ENCODE measurements at places on chromosomes 2 and 18.

GRCh38 chr2:144515696-144516410 lies 4.1 kb downstream of the ZEB2 start:
- DNase-seq = no peak

- DNase-seq = no peak
These were observed 51.2 kb downstream of the ANO7 start for GRCh38 chr2:241239552-241240202.

DNA sequence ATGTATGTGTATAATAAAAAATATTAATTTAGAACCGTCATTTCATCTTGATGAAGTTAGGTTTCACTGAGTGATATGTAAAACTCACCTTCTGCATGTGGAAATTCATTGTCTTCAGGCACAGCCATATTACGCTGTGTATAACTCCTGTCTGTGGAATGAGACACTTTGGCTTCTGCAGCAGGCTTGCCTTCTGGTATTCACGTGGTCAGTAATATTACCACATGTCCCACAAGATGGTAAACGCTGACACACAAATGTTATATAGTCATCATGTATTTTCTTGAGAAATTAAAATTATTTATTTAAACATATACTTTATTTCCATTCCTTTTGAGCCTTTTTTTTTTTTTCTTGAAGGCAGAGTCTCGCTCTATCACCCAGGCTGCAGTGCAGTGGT lies 25.1 kb upstream of the AAK1 start:
- DNase-seq = no peak

DNA sequence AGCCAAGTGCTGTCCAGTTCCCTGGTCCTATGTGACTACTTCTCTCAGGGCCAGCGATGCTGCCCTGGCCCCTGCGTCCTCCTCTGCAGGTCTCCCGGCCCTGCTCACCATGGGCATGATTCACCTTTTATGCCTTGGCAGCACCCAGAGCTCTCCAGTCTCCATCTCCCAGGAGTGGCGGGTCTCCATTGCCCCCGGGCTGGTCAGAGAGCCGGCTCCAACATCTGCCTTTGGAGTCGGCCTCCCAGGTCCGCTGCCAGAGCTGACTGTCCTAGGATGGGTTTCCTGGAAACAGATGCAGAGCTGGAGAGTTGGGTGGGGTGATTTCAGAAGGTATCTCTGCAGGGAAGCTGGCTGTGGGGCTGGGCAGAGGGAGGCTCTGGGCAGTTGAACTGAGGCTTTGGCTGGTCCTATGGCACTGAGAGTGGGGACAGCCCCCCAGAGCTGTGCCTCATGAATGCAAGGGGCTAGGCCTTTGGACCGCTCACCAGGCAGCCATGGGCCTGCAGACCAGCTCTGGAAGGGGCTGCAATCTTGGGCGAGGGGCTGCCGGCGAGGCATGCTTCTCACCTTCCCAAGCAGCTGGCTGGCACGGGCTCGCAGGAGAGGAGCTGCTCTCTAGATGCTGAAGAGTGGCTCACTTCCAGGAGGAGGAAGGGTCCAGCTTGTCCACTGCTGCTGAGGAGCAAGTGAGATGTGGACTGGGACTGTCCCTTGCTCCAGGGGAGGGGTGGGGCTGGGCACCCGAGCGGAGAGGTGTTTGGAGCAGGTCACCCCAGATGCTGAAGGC lies 59.8 kb upstream of the HS6ST1 start:
- no peak for DNase-seq

GRCh38 chr18:62396967-62397366 lies 71.9 kb downstream of the TNFRSF11A start:
- DNase-seq = no peak

GRCh38 chr2:198287706-198288105 lies 483.3 kb downstream of the PLCL1 start:
- no peak for DNase-seq

- DNase-seq = no peak
These were observed 71.0 kb downstream of the COX7A2L start for GRCh38 chr2:42290005-42290404.

- DNase-seq = no peak
These were observed 98.3 kb upstream of the HDAC4 start for GRCh38 chr2:239498981-239499634.

GRCh38 chr2:208294482-208295024 lies 28.5 kb downstream of the PIKFYVE start:
- no peak for DNase-seq

GRCh38 chr2:9565436-9566153 lies 10.0 kb upstream of the ADAM17 start:
- no peak for DNase-seq

DNA sequence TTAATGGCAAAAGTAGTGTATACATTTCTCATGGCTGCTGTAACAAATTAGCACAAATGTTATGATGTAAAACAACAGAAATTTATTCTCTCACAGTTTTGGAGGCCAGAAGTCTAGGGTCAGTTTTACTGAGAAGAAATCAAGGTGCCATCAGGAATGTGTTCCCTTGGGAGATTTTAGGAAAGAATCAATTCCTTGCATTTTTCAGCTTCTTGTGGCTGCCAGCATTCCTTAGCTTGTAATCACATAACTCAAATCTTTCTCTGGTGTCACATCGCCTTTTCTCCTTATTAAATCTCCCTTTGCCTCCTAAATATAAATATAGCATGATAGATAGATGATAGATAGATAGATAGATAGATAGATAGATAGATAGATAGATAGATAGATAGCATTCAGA lies 307.0 kb upstream of the REG3G start:
- no peak for DNase-seq

DNA sequence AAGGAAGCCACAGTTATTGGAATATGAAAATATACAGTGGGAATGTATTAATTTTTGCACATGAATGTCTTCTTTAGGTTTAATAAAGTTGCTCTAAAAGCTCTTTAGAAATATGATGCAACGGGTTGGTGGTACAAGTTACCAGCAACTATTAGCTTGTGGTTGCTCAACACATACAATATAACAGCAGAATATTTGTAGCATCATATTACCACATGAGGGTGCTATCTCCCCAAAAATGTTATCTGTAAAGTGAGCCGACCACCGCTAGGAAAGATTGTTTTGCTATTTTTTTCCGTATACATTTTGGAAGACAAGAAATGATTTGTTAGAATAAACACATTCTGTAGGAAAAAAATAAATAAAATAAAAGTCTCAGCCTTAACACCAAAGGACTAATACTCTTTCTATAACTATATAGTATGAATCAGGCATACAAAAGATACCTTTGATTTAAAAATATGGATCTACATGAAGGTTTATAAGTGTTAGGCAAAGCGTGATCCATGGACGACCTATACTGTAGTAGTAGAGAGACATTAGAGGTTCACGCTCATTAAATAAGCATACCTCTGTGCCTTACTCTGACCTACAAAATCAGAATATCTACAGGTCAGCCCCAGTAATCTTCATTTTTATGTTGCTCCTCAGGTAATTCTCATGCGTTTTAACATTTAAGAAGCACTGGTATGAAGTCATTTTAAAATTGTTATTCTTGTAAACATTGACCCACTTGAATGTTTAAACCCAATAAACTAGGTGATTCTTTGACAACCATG lies 1110.6 kb upstream of the ACVR2A start:
- DNase-seq = no peak

DNA sequence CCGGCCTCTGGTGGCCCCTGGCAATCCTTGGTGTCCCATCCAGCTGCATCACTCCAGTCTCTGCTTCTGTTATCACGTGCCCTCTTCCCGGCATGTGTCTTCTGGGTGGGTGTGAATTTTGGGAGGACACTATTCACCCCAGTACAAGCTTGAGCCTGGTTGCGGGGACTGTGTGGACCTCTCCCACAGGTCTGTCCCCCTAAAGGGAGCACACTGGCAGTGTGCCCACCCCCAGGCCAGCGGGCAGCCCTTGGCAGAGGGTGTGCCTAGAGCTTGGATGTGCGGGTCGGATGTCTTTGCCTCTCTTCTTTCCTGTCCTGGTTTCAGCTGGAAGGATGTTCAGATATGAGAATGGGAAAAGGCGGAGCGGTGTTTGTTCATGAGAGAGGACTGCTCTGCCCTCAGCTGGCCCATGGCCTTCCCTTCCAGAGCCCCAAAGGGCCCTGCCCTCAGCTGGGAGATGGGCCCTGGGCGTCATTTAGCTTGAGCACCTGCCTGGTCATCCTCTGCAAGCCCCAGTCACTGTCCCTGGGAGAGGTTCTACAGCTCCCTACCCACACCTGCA lies 73.2 kb downstream of the AGAP1 start:
- DNase-seq = no peak

- no peak for DNase-seq
These were observed 360.9 kb downstream of the ERBB4 start for GRCh38 chr2:212177724-212178123.

DNA sequence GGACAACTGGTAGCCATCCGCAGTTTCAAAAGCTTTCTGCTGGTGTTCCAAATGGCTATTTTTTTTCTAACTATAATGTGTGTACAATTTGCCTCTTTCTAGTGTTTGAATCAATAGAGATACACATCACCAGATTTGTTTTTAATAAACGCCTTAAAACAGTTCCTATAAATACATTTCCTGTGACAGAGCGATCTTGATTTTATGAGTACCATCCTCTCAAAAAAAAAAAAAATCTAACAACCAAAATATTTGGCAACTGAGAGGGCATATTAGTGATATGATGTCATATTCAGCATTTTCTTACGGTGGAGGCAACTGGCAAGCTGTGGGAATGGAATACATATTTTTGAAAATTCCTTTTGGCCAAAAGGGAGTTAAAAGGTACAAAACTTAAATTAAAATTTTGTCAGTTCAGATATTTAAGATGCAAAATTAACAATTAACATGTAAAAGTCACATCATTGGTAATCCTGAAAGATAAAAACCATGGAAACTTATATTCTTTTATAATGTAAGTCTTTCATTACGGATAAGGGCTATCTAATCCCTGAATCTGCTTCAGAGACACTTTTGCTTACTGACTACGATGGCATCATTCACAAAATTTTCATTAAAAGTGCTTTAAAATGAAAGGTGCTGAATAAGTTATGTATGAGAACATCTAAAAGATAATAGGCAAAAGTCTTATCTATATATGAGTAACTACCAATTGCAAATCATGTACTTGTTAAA lies 268.4 kb downstream of the TCF4 start:
- no peak for DNase-seq

DNA sequence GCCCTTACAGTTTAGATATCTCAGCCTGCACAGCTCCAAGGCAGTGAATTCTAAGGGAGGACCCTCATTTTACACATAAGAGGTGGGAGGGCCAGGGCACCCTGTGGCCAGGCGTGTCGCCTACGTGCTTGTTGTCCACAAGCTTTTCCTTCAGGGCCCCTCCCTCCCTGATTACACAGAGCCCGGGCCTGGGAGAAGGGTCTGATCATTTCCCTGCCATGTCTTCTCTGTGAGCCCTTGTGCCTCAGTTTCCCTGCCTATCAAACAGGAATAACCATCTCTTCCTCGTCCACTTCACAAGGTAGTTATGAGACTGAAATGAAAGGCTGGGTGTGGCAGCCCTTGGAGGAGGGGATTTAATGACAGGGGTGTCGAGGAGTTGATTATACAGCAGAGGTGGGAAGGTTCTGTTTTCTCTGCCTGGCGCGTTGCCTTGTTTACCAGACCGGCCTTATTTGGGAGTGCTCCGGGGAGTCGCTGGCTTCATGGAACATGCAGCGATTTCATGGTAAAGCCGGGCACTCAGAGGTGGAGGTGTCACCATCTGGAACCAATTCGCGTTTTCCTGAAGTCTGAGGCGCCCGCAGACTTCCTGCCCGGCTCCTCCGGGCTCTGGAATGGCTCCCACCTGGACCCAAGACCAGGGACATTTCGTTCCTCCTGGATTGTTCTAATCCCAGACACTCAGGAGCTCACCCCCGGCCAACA lies 208.9 kb downstream of the KLHL29 start:
- no peak for DNase-seq

DNA sequence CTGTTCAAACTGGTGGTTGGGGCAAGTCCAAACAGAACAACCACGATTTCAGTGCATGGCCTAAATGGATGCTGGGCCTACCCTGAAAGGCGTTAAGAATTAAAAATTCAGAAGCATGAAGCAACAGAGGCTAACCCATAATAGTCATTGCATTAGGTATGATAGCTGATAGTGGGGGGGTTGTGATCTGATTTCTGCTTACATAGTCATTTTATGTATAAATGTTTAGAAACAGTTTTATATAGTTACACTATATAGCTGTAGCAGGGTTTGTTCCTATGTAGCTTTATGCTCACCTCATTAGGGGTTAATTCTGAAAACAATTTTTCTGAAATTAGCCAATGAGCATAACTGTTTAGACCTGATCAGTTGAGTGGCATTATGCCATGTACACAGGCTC lies 9.6 kb downstream of the TAF1B start:
- no peak for DNase-seq

- no peak for DNase-seq
These were observed 86.5 kb downstream of the ROCK2 start for GRCh38 chr2:11257964-11258363.

DNA sequence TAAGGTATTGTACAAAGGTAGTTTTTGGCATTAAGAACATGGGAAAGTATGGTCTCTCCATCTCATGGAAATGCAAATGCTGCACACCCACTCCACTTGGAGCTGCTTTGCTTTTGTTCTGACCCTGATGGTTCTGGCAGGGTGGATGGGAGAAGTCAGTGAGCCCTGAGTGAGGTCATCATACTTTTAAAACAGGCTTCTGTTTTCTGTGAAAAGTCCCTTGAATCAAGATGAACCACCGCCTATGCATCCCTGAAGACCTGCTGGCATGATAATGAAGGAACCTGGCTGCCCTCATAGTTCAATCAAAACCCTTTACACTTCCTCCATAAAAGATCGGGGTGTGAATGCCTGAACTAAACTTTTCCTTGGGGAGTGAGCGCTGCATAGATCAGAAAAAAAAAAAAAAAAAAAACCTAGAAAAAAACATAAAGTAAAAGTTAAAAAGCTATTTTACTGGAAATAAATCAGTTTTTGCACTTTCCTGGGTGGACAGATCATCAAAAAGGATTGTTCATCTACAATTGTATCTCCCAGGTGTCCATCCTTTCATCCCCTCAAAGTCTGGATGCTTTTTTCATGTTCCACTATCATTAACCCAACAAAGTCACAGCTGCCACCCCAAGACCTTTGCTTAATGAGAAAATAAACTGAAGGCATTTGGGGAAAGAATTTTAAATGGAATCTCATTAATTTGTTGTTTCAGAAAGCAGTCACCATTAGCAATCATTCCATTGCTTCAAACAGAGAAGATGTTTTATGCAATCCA lies 728.1 kb upstream of the DDX18 start:
- DNase-seq = no peak

DNA sequence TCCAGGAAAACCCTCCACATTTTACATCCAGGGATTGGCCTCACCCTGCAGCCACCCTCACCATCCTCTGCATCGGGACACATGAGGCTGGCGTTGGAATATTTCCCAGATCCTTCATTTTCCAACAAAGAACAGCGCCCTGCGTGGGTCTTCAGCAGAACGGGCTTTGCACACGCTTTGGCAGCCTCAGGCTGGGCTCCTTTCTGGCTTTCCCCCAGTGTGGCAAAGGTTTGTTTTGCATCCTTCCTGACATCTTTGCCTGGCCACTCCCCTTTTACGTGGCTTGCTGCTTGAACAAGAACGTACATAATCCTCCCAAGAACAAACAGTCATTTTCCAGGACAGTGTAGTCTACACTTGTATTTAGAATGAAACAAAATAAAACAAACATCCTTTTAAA lies 25.6 kb upstream of the GREB1 start:
- DNase-seq = no peak

- peak; percentile 32 for DNase-seq
These were observed 63.8 kb upstream of the MSH6 start for GRCh38 chr2:47719099-47719498.

- DNase-seq = no peak
These were observed 238.7 kb downstream of the TGIF1 start for GRCh38 chr18:3688690-3689089.

GRCh38 chr2:237471438-237472186 lies 15.4 kb upstream of the MLPH start:
- peak; percentile 8 for DNase-seq

GRCh38 chr18:3679241-3679640 lies 229.3 kb downstream of the TGIF1 start:
- no peak for DNase-seq

All from GM18507 (cell line).